Glutamatergic neuron (in vitro differentiated cells): ENCODE measurements at places on chromosomes 2 and 18. TPM values are rescaled to one million over a fixed set of nuclear protein-coding genes. Genes with fewer than 3 reads are reported as not detected.
A peak's percentile ranks its signal among the peaks of the same experiment; 100 is the strongest.

LIMS2 gene
- 0.29 TPM for total RNA-seq

DNA sequence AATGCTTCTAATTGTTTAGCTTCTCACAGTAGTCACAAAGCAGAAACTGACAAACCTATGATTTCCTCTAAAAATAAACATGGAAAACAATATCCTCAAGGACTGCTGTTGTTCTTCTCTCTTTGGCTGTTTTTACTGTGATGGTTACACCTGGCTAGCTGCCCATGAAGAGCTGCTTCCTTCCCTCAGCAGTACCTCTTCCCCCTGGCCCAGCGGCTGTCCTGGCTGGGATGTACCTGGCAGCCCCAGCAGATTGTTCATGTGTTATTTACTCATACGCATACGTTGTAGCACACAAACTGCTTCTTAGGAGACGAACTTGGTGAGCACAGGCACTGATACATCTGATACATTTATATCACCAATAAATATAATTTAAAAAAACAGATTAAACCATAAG lies 27.4 kb downstream of the NEMP2 start:
- no peaks in the 10 kb centered on the region for H3K27me3 ChIP-seq
- DNase-seq: no peak
- H3K36me3 ChIP-seq: no peaks in the 10 kb centered on the region
- H3K4me1 ChIP-seq: peaks cover 7% of the 10 kb centered on the region
- no peak overlapping the region for H3K4me3 ChIP-seq
- H3K27ac ChIP-seq: no peak overlapping the region

TXNDC2 gene
- not detected for total RNA-seq

ERICH2 gene
- 2.1 TPM for total RNA-seq

DNA sequence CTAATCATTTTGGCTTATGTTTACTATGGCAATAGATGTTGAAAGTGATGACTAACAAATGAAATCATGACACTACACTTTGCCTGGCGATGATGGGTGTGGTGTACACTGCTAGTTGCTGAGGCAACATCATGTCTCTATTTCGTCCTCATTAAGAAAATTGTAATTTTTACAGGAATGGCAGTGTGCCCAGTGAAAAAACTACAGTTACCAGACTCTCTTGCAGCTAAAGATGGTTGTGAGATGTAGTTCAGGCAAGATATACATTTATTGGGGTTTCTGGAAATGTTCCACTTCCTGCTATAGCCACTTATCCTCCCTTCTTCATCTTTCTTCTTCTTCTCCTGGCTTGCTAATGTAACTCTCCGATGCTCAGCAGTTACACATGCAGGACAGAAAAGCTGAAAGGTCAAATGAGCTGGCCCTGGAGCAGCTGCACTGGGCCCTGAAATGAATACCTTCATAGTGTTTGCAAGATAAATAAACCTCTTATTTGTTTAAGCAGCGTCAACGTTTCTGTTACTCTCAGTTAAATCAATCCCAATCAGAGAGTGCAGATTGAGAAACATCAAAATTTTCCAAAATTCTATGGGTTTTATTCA lies 46.0 kb downstream of the SOCS6 start:
- no peak overlapping the region for H3K4me3 ChIP-seq
- H3K36me3 ChIP-seq: peaks cover 5% of the 10 kb centered on the region
- no peak overlapping the region for H3K27ac ChIP-seq
- H3K4me1 ChIP-seq: peaks cover 4% of the 10 kb centered on the region
- no peak for DNase-seq

- DNase-seq: peak; percentile 91
- H3K36me3 ChIP-seq: peaks cover 19% of the 10 kb centered on the region
- H3K4me3 ChIP-seq: peak overlapping the region; percentile 94
These were observed 781 bp upstream of the SOX11 start for GRCh38 chr2:5691221-5691984.

GRCh38 chr2:80545420-80546210 lies 241.1 kb upstream of the LRRTM1 start:
- no peak for DNase-seq
- H3K4me1 ChIP-seq: no peaks in the 10 kb centered on the region
- H3K27ac ChIP-seq: no peak overlapping the region
- H3K27me3 ChIP-seq: peaks cover 5% of the 10 kb centered on the region
- no peaks in the 10 kb centered on the region for H3K36me3 ChIP-seq

TNS1 gene
- 3.2 TPM for total RNA-seq

GRCh38 chr2:239898292-239898925 lies 126.7 kb downstream of the NDUFA10 start:
- no peak overlapping the region for H3K4me3 ChIP-seq
- H3K4me1 ChIP-seq: no peaks in the 10 kb centered on the region
- H3K27me3 ChIP-seq: peaks cover 8% of the 10 kb centered on the region
- H3K36me3 ChIP-seq: peaks cover 4% of the 10 kb centered on the region
- no peak for DNase-seq

GPR45 gene
- total RNA-seq: 0.44 TPM

SIGLEC15 gene
- total RNA-seq: not detected

HOXD13 gene
- total RNA-seq: 0.17 TPM

DNA sequence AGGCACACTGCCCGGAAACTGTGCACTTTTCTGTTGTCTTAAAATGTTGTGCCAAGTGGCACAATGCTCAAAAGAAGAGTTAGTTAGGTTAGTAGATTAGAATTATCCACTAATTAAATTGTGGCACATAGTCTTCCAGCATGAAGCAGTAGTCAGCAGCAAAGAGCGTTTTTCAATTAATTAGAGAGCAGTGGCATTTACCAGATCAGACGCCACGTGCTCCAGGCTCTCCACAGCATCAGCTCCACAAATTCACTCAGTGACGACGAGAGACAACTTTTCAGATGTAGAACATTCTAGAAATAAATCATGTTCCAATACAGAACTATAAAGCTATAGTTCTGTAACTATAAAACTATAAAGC lies 16.4 kb upstream of the RTTN start:
- DNase-seq: no peak
- no peak overlapping the region for H3K4me3 ChIP-seq
- H3K36me3 ChIP-seq: no peaks in the 10 kb centered on the region
- H3K27ac ChIP-seq: no peak overlapping the region

DNA sequence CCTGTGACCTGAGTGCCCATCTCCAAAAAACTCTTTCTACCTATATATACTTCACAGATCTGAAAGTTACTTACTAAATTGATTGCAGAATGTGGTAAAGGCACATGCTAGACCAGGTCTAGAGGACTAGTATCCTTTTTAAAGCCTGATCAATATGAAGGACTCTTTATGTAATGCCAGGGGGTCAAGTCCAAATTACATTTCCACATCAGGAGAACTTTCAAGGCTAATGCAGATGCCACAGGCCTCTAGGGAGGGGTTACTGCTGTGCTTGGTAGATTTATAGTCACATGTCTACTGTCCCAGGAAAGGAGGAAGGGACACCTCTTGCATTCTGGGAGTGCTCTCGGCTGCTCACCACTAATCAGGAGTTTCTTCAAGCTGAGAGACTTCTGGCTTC lies 118.4 kb upstream of the NOSTRIN start:
- H3K36me3 ChIP-seq: no peaks in the 10 kb centered on the region
- DNase-seq: no peak
- H3K27me3 ChIP-seq: peaks cover 4% of the 10 kb centered on the region
- peak overlapping the region; percentile 17 for H3K27ac ChIP-seq
- peaks cover 70% of the 10 kb centered on the region for H3K4me1 ChIP-seq
- H3K4me3 ChIP-seq: no peak overlapping the region

DNA sequence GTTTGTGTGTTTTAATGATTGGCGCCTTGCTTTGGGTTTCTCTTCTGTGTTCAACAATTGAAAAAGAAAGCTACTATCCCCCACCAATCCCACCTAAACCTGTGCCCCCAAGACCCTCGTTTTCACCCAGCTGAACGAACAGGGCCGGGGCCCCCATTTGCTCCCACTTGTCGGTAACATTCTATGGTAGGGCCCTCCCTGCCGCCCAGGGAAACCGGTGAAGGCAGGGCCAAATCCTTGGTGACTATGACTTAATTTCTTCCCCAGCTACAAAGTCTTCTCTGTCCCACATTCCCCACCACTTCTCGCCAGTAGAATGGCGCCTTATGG lies 598 bp upstream of the SNRNP200 start:
- H3K27me3 ChIP-seq: no peaks in the 10 kb centered on the region
- peak overlapping the region; percentile 99 for H3K4me3 ChIP-seq
- no peak for DNase-seq
- no peaks in the 10 kb centered on the region for H3K36me3 ChIP-seq

GRCh38 chr2:120441351-120441700 lies 95.4 kb downstream of the INHBB start:
- no peak for DNase-seq
- peaks cover 27% of the 10 kb centered on the region for H3K27me3 ChIP-seq
- H3K27ac ChIP-seq: no peak overlapping the region
- H3K36me3 ChIP-seq: no peaks in the 10 kb centered on the region

SERPINB12 gene
- not detected for total RNA-seq

- H3K27ac ChIP-seq: no peak overlapping the region
- DNase-seq: no peak
- H3K27me3 ChIP-seq: no peaks in the 10 kb centered on the region
- H3K4me3 ChIP-seq: no peak overlapping the region
- H3K36me3 ChIP-seq: no peaks in the 10 kb centered on the region
These were observed 496.2 kb downstream of the SATB2 start for GRCh38 chr2:198961547-198961946.

DNA sequence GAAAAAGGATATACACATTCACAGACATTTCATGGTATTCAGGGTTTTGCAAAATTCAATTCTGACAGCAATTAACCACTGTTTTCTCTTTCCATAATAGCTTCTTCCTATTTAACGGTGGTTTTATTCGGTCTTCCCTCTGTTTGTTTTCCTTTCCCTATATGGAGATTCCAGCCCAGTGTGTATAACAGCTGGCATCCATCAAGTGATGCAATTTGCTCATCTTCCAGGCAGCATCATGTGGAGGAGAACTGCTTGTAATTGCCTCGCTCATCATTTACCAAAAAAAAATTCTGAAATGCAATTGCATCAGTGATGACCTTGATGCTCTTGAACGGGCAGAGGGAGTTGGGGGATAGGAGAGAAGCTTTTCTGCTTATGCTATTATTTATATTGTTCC lies 165.9 kb upstream of the PGAP1 start:
- no peak for DNase-seq
- no peaks in the 10 kb centered on the region for H3K27me3 ChIP-seq
- peak overlapping the region; percentile 85 for H3K27ac ChIP-seq
- H3K36me3 ChIP-seq: no peaks in the 10 kb centered on the region

IL37 gene
- not detected for total RNA-seq
